ENCODE measurements at places on chromosomes 6 and 20.

DNA sequence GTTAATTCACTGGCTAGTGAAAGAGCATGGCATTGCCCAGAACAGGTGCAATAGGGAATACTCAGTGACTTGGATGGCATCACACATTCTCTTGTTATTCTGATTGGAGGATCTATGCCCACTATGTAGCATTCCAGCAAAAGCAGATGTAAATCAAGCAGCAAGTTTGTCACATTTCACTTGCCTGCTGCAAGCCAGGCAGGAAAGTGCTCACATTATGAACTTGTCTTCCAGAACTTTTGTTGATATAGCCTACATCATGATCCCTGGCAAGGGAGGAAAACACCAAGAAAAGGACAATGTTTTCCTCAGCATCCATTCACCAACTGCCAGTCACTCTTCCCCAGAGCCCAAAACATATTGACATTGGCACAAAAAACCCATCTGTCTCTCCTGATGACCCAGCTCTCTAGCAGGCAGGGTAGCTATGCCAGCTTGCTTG lies 77.8 kb downstream of the ARHGAP18 start:
- DNase-seq = no peak

DNA sequence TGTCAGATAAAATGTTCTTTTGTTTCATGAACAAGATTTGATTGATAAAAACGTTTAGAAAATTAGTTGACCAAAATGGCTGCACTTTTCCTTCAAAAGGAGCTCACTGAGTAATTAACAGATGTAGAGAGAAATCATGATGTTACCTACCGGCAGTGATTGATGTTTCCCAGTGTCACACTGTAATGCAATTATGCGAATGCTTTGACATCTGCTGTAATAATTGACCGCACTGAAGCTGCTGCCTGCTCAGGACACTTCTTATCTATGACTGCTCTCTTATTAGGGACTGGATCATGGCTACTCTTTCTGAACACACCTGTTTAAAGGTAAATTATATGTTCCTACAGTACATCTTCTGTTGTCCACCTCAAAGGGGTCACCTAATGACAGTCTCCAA lies 94.6 kb downstream of the GPR63 start:
- peak; percentile 59 for DNase-seq

GRCh38 chr6:139743664-139744437 lies 369.4 kb upstream of the CITED2 start:
- no peak for DNase-seq

DNA sequence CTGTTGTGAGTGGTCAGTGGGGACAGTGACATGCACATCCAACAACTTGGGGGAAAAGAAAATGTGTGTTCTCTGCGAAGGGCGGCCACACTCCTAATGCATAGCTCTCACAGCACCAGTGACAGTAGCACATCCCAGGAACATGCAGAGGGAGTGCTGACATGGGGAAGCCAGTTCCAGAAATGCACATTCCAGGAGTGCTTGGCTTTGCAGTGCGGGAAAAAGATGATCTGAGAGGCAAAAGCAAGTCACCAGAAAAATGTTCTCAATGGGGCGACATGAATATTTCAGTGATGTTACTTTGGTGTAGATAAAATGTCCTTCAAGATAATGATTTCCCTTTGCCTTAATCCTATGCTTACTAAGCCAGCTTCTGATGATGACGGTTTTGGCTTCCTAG lies 42.9 kb upstream of the PDE10A start:
- no peak for DNase-seq

GRCh38 chr6:39887692-39888450 lies 46.4 kb downstream of the MOCS1 start:
- no peak for DNase-seq

GRCh38 chr20:53032478-53032932 lies 60.3 kb downstream of the TSHZ2 start:
- DNase-seq = no peak

DNA sequence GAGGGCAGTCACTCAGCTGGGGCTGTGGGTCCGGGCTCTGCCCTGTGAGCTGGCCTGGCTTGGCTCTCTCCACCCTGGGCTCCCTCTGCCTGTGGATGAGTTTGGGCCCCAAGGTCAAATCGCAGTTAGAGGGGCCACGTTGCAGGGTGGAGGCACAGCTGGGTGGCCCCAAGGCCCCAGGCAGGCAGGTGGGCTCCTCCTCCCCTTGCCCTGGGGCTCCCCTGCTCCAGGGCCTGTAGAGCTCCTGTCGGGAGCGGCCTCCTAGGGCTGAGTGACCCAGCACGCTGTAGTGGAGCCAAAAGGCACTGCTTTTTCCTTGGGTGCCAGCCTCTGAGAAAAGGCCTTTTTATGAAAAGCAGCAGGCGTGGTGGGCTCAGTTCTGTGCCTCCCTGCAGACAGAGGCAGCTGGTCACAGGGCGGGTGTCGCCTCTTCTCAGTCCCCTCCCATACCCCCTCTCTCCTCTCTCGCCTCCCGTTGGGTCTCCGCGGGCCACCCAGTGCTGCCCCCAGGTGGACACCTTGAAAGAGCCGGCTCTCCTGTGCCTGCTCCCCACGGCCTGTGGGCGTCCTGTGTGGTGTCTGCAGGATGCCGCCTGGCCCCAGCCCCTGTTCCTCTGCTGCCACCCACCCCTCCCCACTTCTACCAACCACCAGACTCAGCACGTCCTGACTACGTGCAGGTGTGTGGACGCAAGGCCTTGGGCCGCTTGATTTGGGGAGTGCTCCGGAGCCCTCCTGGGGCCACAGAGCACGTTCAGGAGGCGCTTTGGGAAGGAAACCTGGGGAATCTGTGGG lies 13.2 kb downstream of the SS18L1 start:
- no peak for DNase-seq

DNA sequence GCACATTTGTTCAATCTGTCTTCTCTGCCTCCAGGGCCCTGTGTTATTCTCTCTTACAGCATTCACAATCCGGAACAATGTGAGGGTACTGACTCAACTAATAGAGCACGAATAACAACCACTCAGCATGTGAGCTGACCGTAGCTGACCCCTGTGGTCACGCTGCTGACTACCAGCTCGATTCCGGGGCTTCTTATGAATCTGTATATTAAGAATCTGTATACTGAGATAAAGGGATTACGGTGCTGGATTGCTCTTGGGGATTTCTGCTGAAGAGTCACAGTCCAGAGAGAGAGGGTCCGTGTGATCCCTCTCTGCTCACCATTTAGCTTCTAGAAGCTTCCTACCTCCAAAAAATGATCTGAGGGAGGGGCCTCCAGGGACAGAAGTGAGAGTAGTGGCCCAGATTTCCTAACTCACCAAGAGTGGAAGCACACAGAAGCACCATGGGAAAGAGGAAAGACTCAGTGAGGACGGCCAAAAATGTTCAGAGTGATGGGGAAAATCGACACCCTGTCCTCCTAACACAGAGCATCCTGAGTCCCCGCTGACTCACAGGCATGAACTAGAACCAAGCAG lies 156.2 kb downstream of the THBS2 start:
- no peak for DNase-seq

DNA sequence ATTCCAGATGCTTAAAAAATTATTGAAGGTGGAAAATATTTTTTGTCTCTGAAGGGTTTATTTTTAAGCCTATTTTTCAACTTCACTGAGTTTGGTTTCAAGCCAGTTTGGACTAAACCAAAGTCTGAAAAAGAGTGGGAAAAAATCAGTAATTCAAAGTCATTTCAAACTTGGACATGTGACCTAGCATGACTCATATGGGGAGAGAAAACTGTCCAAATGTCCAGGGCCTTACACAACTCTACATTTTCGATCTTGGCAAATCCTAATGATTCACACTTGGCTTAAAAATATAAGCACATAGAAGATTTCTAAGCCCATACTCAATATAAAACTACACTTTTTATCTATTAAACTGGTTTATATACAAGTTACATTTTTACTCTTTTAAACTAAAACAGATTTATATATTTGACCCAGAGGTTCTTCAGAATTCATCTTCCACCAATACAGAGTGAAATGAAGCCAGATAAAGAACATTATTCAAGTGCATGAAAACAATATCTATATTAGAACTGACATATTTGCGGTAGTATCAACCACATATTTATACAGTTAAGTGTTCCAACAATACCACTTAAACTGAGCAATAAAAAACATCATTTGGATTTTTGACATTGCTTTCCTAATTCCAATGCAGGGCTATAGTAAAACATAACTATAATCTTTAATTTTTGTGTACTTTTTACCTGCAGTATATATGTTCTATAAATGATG lies 110.3 kb upstream of the TCF21 start:
- no peak for DNase-seq

DNA sequence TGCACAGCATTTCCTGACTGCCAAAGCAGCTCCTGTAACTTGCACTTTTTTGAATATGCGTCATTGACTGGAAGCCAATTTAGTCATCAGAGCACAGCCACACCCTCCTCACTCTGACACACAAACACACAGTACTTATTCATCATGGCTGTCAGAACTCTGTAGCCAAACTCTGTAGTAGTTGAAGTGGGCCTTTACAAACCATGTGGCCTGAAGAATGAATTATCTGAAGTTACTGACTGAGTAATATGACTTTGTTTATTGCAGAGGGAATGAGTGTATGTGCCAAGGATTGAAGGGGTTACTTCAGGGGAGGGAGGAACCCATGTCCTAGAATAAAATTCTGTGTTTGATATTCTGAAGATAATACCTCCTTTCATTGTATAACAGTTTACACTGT lies 102.7 kb downstream of the FIG4 start:
- DNase-seq = no peak
